ENCODE measurements at places on chromosomes 13 and 19.

DNA sequence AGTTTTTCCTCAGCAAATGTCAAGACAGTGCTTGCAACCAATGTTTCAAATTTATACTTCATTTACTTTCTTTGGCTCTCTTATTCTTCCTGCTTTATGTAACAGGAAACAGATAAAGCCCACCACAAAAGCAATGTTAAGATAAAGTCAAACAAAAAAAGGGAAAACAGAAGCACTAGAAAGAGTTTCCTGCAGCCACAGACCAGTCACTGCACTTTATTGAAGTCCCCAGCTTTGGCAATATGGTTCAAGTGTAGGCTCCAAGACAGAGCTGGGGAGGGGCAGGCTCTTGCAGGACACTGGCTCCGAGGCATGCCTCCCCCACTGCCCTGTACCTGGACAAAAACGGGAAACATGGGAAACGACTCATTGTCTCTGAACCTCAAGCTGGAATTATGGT, 15.3 kb upstream of the CDC16 start:
- DNase-seq, result no peak

DNA sequence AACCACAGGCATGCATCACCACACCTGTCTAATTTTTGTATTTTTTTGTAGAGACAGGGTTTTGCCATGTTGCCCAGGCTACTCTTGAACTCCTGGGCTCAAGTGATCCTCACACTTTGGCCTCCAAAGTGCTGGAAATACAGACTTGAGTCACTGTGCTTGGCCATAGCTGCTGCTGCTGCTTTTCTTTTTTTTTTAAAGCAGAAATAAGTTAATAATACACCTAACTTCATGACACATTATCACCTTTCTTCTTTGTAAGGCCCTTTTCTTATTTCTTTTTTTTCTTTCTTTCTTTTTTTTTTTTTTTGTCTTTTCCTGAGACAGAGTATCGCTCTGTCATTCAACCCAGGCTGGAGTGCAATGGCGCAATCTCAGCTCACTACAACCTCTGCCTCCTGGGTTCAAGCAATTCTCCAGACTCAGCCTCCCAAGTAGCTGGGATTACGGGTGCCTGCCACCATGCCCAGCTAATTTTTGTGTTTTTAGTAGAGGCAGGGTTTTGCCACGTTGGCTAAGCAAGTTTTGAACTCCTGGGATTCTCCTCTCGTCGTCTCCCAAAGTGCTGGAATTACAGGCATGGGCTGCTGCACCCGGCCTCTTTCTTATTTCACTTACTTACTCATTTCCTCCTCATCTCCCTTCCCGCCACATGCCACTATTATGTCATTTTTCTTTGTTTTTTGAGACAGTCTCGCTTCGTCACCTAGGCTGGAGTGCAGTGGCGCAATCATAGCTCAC, 8.7 kb downstream of the SHKBP1 start:
- no peak for DNase-seq

GRCh38 chr13:44465318-44465717, 91.7 kb downstream of the SERP2 start:
- DNase-seq, result no peak

- no peak for DNase-seq
Observed at GRCh38 chr19:31956771-31957392, 388.5 kb upstream of the ZNF507 start.

DNA sequence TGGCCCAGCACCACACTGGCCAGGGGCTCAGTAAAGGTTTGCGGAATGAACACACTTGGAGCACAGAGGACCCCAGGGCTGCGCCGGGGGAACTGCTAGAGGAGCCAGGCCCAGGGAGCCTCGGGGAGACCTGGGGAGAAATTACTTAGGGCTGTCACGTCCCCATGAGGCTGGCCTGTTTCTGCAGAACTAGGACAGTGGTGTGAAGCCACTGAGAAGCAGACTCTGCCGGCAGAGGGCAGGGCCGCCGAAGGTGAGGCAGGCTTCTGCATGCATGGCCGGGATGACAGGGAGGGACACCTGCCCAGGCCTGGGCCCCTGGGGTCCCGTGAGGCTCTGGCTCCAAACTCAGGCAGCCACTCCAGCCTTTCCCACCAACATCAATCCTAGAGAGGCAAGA, 26.4 kb downstream of the ELAVL1 start:
- no peak for DNase-seq

- no peak for DNase-seq
Observed at GRCh38 chr13:112457081-112457480, 80.9 kb downstream of the SPACA7 start.

- DNase-seq, result no peak
Observed at GRCh38 chr19:18730885-18731513, 47.5 kb downstream of the CRTC1 start.

GRCh38 chr13:41941174-41941573, 19.7 kb downstream of the VWA8 start:
- no peak for DNase-seq

GRCh38 chr13:27419328-27419727, 5.1 kb upstream of the GTF3A start:
- DNase-seq, result no peak

GRCh38 chr13:38661010-38661675, 25.7 kb upstream of the FREM2 start:
- DNase-seq, result no peak

- DNase-seq, result no peak
Observed at GRCh38 chr19:35223862-35224505, 4.6 kb downstream of the FAM187B start.

- DNase-seq, result no peak
Observed at GRCh38 chr19:39182174-39182505, 14.6 kb upstream of the NCCRP1 start.

DNA sequence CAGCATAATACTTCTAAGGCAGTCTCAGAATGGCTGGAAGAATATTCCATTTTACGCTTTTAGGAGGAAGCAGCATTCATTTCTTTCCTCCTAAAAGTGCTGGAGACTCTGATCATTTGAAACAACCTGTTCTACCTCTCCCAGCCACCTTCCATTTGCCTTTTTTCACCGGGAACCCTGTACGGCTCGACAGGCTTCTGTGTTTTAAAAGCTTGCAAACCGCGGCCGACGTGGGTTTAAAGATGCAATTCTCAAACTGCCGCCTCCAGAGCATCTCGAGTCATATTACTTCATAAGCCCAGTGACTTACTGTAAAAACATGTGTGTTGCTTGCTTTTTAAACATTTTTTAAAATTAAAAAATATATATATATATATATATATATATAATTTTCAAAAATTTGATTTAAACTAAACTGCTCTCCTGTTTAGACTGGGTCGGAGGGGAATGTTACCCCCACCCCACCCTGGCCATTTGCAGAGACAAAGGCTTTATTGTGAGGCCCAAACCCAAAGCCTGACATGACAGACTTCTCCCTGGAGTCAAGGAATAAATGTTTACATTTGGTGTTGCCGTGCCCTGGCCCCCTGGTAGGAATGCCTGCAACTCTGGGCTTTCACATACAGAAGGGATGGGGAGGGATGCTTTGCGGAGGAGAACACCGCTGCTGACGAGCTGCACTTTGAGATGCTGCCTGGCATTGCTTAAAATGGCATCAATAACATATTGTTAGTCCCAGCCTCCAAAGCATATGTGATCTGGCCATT, 30.4 kb downstream of the ZNF536 start:
- DNase-seq, result no peak

DNA sequence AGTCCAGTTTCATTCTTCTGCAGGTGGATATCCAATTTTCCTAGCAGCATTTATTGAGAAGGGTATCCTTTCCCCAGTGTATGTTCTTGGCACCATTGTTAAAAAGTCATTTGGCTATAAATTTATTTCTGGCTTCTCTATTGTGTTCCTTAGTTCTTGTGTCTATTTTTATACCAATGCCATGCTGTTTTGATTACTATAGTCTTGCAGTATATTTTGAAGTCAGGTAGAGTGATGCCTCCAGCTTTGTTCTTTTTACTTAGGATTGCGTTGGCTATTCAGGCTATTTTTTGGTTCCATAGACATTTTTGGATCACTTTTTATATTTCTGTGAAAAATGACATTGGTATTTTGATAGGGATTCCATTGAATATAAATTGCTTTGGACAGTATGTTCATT, 71.7 kb upstream of the MLNR start:
- DNase-seq, result no peak

GRCh38 chr19:3518659-3519058, 12.5 kb downstream of the FZR1 start:
- DNase-seq, result no peak

Data from stimulated activated CD4-positive, alpha-beta T cell treated with anti-CD3 and anti-CD28 coated beads, Interleukin-4, amount 100 ng/mL, for 4 hours (primary cell).